ENCODE measurements at places on chromosomes 5 and 9. TPM values are rescaled to one million over a fixed set of nuclear protein-coding genes. Genes with fewer than 3 reads are reported as not detected.

GRCh38 chr9:3887786-3888496 lies 362.1 kb upstream of the RFX3 start:
- no peaks in the 10 kb centered on the region for H3K27me3 ChIP-seq
- H3K4me1 ChIP-seq: no peaks in the 10 kb centered on the region
- no peaks in the 10 kb centered on the region for H3K36me3 ChIP-seq
- H3K27ac ChIP-seq: no peak overlapping the region
- DNase-seq: no peak
- H3K4me3 ChIP-seq: no peak overlapping the region

DNA sequence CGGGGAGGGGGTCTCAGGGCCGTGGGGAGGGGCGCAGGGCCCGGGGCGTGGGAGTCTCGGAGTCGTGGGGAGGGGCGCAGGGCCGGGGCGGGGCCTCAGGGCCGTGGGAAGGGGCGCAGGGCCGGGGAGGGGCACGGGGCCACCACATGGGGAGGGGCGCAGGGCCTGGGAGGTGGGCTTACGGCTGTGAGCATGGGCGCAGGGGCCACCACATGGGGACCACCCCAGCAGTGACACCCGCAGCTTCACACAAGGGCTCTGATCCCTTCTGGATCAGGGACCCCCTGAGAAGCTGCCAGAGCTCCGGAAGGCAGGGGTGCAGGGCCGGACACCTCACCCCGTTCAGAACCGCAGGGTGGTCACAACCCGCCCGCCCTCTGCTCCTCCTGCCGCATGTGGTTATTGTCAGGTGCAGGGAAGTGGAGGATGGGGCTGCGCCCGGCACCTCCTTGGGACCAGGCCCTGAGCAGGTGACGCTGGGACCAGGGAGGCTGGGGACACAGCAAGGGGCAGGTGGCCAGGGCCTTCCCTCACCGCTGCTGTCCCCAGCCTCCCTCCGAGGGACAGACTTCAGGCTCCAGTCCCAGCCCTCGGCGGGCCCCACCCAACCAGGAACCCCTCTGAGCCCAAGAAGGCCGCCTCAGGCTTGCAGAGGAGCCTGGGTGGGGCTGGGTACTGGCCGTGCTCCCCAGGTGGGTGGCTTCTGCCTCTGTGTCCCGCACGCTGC lies 53.7 kb downstream of the EXD3 start:
- no peaks in the 10 kb centered on the region for H3K36me3 ChIP-seq
- H3K4me1 ChIP-seq: no peaks in the 10 kb centered on the region
- no peak overlapping the region for H3K27ac ChIP-seq
- no peaks in the 10 kb centered on the region for H3K27me3 ChIP-seq
- no peak for DNase-seq

DNA sequence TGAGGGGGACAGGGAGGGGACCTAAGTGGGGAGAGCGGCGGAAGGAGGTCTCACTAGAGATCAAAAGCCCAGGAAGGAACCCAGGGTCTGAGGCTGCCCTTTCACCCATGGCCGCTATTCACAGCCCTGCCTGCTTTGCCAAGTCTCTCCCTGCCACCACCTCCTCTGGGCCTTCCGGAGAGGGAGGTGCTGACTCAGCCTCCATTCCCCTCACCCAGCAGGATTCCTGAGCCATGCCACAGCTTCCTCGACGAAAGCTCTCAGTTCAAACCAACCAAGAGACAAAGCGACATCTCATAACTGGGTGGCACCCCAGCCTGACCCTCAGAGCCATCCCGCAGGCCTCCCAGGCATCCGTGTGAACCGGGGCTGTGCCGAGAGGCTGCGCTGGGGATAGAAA lies 36.7 kb downstream of the PAX5 start:
- no peaks in the 10 kb centered on the region for H3K36me3 ChIP-seq
- no peak overlapping the region for H3K27ac ChIP-seq
- no peak overlapping the region for H3K4me3 ChIP-seq
- no peak for DNase-seq
- H3K4me1 ChIP-seq: no peaks in the 10 kb centered on the region

DNA sequence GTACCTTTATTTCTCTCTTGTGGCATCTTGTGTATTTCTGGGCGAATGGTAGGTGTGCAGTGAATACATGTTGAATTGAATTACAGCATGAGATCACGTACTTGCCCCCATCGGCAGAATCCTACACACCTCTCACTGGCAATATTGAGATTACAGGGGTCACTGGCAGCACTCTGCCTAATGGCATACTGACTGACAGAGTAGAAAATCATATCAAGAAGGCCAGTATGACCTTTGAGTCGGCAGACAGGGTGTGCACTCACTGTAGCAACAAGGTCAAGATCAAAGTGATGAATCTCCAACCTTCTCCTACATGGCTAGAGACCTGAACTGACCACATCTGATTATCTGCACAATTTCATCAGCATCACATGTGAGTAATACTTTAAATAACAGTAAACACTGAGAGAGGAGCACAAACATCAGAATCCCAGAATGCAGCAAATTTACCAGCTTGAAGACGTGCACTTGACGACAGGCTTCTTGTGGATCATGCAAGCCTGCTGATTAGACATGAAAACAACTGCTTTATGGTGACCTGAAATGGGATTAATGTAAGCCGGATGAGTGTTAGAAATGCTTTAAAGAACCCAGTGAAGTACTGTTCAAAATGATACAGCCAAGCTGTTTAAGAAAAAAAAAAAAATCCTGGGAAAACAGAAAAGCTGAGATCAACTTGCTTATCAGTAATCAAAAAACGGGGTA lies 267.1 kb upstream of the EFNA5 start:
- DNase-seq: no peak
- H3K4me3 ChIP-seq: no peak overlapping the region
- no peaks in the 10 kb centered on the region for H3K36me3 ChIP-seq
- H3K27me3 ChIP-seq: no peaks in the 10 kb centered on the region
- no peak overlapping the region for H3K27ac ChIP-seq

PDLIM7 gene
- total RNA-seq: 259 TPM

DNA sequence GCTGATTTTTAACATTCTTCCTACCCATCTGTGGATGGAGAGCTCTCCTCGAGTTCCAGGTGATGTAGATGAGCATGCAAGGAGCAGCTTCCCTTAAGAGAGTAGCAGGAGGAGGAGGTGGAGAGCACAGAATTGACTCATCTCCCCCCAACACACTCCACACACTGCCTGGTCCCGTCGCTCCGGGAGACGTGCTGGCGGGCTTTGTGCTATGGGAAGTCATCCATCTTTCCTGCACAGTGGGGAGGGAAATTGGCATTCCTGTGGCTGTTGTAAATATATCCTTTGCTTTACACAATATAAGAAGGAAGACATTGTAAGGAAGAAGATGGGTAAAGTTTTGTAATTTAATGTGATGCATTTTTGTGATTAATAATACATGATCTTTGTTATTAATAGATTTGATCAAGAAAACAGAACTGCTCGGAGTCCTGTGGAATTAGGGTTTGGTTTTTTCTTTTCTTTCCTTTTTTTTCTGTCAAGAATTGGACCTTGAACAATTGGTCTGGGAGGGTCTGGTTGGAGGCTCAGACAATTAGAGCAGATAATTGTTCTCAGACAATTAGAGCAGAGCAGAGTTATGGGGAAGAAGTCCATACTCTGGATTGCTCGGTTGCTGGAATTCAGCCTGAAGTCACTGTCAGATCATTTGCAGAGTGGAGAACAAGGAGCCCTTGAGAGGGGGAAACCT lies 297.8 kb downstream of the GADD45G start:
- DNase-seq: peak; percentile 65
- no peak overlapping the region for H3K4me3 ChIP-seq
- H3K27me3 ChIP-seq: no peaks in the 10 kb centered on the region
- no peaks in the 10 kb centered on the region for H3K4me1 ChIP-seq
- no peak overlapping the region for H3K27ac ChIP-seq

RRAGA gene
- total RNA-seq: 108 TPM

- H3K27me3 ChIP-seq: no peaks in the 10 kb centered on the region
- no peak overlapping the region for H3K4me3 ChIP-seq
- H3K4me1 ChIP-seq: no peaks in the 10 kb centered on the region
- DNase-seq: no peak
- H3K27ac ChIP-seq: no peak overlapping the region
Measured at GRCh38 chr9:21205204-21205603, 1.7 kb downstream of the IFNA10 start.

SOHLH1 gene
- not detected for total RNA-seq

ENTR1 gene
- 20.0 TPM for total RNA-seq

DNA sequence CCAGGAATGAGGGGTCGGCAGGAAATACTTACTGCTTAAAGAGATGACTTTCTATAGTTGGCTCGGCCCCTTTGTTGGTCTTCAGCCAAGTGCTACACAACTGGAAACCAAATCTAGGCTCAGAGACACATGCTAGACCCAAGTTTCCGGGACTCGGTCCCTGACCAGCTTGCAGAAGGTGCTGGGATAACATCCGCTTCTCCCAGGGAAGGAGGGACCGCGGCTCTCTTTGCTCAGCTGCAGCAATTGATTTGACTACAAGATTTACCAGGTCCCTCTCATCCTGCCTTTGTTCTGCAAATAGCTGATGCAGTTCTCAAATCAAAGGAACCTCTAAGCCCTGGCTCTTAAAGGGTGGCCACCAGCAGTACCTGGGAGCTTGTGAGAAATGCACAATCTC lies 314.7 kb downstream of the MLLT3 start:
- no peaks in the 10 kb centered on the region for H3K27me3 ChIP-seq
- no peak for DNase-seq
- no peaks in the 10 kb centered on the region for H3K36me3 ChIP-seq
- H3K4me1 ChIP-seq: no peaks in the 10 kb centered on the region
- H3K4me3 ChIP-seq: no peak overlapping the region

GRCh38 chr9:130188860-130189481 lies 16.8 kb downstream of the NCS1 start:
- DNase-seq: no peak
- H3K4me1 ChIP-seq: no peaks in the 10 kb centered on the region
- no peaks in the 10 kb centered on the region for H3K27me3 ChIP-seq
- no peak overlapping the region for H3K4me3 ChIP-seq

IL7R gene
- total RNA-seq: 5.4 TPM

GPRIN1 gene
- 1.4 TPM for total RNA-seq

BTNL3 gene
- total RNA-seq: not detected

DNA sequence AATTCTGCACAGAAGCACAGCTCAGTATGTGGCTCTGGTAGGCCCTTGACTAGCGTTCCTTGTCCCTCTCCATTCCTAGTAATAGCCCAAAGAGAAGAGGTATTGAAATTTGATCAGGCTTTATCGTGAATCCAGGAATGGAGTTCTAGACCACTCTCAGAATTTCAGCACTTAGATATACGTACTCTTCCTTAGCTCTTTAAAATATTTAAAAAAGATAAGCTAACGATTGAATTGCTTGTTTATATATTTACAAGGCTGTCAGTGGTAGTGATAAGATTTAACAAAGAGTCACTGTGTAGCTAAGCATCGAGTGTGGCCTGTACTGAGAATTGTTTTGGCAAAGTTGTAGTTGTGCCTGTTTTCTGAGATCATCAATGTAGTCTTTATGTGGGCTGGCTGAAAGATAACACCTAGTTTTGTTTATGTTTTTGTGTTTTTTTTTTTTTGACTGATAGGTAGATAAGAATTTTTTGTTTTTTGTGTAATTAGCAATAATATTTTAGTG lies 2.5 kb downstream of the KIAA1958 start:
- H3K27ac ChIP-seq: peak overlapping the region; percentile 30
- H3K4me3 ChIP-seq: no peak overlapping the region

DNA sequence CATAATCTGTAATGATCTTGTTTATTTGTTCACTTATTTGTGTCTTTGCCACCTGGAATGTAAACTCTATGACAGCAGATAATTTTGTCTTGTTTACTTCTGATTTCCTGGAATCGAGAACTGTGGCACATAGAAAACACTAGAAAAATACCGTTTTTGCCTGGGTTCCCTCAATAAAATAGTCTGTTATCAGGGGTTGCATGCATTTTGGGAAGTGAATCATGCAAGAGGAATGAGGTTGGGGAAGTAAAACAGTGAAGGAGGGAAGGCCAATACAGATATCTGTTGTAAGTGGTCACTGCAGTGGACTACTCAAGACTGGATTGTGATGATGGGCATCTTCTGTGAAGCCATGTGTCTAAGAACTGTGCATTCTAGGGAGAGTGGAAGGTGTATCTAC lies 45.2 kb upstream of the IL6ST start:
- H3K27ac ChIP-seq: no peak overlapping the region
- no peaks in the 10 kb centered on the region for H3K4me1 ChIP-seq
- DNase-seq: no peak
- no peaks in the 10 kb centered on the region for H3K36me3 ChIP-seq
- H3K27me3 ChIP-seq: no peaks in the 10 kb centered on the region

GRCh38 chr9:114072184-114073140 lies 5.6 kb downstream of the AMBP start:
- H3K36me3 ChIP-seq: no peaks in the 10 kb centered on the region
- peak; percentile 33 for DNase-seq
- no peak overlapping the region for H3K4me3 ChIP-seq

- no peak for DNase-seq
- no peaks in the 10 kb centered on the region for H3K4me1 ChIP-seq
- no peaks in the 10 kb centered on the region for H3K27me3 ChIP-seq
- H3K27ac ChIP-seq: no peak overlapping the region
- H3K36me3 ChIP-seq: no peaks in the 10 kb centered on the region
Measured at GRCh38 chr9:27379311-27380251, 82.6 kb upstream of the EQTN start.

GRCh38 chr9:116350213-116350612 lies 196.6 kb downstream of the PAPPA start:
- H3K4me3 ChIP-seq: no peak overlapping the region
- H3K27ac ChIP-seq: no peak overlapping the region
- no peaks in the 10 kb centered on the region for H3K4me1 ChIP-seq
- no peaks in the 10 kb centered on the region for H3K36me3 ChIP-seq
- DNase-seq: no peak

RHOBTB3 gene
- total RNA-seq: 70.6 TPM

DNA sequence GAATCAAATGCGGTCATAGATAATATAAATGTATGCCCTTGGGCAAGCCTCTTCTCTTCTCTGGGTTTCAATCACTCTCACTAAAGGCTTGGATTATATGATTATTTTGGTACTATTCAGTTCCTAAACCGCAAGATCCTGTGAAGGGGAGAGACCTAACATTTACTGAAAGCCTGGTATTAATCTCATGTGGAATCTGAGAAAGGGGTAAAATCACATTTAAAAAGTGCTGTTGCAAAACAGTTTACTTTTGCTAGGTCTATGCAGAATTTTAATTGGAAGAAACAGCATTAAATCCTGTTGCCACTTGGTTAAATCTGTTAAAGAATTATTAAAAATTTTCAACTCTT lies 50.7 kb downstream of the SLC44A1 start:
- no peak overlapping the region for H3K4me3 ChIP-seq
- no peaks in the 10 kb centered on the region for H3K36me3 ChIP-seq
- no peaks in the 10 kb centered on the region for H3K27me3 ChIP-seq
- peaks cover 6% of the 10 kb centered on the region for H3K4me1 ChIP-seq

SLC4A9 gene
- 0.12 TPM for total RNA-seq

EPB41L4B gene
- 0.37 TPM for total RNA-seq

GRCh38 chr9:110257956-110258355 lies 1.6 kb upstream of the TXN start:
- no peaks in the 10 kb centered on the region for H3K27me3 ChIP-seq
- no peaks in the 10 kb centered on the region for H3K4me1 ChIP-seq
- no peak for DNase-seq
- H3K4me3 ChIP-seq: no peak overlapping the region
- peak overlapping the region; percentile 90 for H3K27ac ChIP-seq

- no peak overlapping the region for H3K27ac ChIP-seq
- DNase-seq: no peak
- H3K4me3 ChIP-seq: no peak overlapping the region
- H3K27me3 ChIP-seq: no peaks in the 10 kb centered on the region
- no peaks in the 10 kb centered on the region for H3K4me1 ChIP-seq
Measured at GRCh38 chr5:113020461-113021273, 44.1 kb downstream of the DCP2 start.

- peak overlapping the region; percentile 54 for H3K4me3 ChIP-seq
- DNase-seq: no peak
- no peaks in the 10 kb centered on the region for H3K27me3 ChIP-seq
Measured at GRCh38 chr5:95554331-95554646, 488 bp downstream of the SKIC3 start.

Data from uterus (tissue), 4 donors.